Stimulated activated naive B cell treated with anti-CD40 and anti-IgM and Interleukin-4, amounts not matched to agents 10 μg/mL and 1 μg/mL and 100 μg/mL, for 72 hours (primary cell): ENCODE measurements at places on chromosomes 13 and 19.

DNA sequence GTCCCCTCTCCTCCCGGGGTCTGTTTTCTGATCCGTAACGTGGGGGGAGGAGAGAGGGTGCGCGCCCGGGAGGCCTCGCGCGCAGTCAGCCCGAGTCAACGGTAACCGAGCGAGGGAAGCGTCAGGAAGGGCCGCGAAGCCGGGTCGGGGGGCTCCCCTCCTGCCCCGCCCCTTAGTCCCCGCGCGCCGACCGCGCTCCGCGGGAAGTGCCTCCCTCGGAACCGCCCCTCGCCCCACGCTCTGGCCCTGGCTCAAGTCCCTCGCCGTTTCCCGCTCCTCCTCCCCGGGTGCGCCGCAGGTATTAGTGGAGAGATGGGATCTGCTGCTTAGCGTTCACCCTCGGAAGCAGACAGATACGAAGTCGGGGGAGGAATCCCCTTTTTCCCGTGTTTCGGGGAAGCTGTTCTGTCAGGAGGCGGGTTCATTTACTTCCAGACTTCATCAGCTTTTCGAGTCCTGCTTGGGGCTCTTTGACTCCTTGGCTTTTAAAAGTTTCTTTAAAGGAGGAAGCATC is 770 bp downstream of the HNRNPM start:
- DNase-seq = peak; percentile 12

GRCh38 chr13:24097064-24097463 is 63.5 kb upstream of the SPATA13 start:
- no peak for DNase-seq

- DNase-seq = no peak
Measured at GRCh38 chr19:29285878-29286277, 72.9 kb upstream of the UQCRFS1 start.

DNA sequence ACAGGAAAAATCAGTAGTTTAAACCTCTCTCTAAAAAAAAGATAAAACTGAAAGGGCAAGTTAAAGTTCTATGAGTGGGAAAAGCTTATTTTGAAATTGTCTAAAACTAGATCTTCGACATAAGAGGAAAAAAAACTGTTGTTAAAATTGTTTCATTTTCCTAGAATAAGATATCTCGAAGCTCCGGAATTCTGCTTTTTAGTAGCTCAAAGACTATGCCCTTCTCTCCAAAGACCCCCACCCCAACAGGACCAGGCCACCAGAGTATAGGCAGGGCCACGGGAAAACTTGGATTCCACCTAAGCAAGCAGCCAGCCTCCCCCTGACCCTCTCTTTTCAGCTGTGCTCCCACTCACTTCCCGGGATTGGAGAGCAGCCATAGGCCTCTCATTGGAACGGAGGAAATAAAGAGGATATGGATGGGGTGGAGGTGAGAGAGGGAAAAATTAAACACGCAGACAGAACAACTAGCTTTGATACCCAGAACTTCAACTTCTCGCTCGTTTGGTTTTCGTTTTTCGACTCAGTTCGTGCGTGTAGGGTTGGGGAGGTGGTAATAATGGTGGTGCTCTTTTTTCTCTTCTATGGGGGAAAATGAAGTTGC is 3.0 kb downstream of the POU4F1 start:
- DNase-seq = no peak

GRCh38 chr19:15810335-15810734 is 5.1 kb downstream of the OR10H1 start:
- DNase-seq = no peak

GRCh38 chr13:91375116-91375729 is 23.2 kb upstream of the GPC5 start:
- DNase-seq = no peak

- no peak for DNase-seq
Measured at GRCh38 chr13:46720189-46720588, 76.8 kb downstream of the ESD start.

DNA sequence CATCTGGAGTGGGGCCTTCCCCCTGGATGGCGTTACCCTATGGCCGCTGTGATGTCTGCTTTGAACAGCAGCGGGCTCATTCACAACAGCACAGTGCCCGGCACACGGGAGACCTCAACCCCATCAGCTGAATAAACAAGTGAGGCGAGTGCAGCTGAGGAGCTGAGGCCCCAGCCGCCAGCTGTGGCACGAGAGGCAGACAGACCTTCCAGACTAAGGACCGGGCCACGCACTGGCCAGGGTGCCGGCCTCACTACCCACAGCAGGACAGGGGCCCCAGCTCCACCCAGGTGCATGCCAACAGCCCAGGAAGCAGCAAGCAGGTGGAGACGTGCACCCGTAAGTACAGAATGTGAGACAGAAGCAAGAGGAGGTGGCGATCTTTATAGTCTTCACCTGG is 39.6 kb downstream of the STK24 start:
- DNase-seq = no peak

DNA sequence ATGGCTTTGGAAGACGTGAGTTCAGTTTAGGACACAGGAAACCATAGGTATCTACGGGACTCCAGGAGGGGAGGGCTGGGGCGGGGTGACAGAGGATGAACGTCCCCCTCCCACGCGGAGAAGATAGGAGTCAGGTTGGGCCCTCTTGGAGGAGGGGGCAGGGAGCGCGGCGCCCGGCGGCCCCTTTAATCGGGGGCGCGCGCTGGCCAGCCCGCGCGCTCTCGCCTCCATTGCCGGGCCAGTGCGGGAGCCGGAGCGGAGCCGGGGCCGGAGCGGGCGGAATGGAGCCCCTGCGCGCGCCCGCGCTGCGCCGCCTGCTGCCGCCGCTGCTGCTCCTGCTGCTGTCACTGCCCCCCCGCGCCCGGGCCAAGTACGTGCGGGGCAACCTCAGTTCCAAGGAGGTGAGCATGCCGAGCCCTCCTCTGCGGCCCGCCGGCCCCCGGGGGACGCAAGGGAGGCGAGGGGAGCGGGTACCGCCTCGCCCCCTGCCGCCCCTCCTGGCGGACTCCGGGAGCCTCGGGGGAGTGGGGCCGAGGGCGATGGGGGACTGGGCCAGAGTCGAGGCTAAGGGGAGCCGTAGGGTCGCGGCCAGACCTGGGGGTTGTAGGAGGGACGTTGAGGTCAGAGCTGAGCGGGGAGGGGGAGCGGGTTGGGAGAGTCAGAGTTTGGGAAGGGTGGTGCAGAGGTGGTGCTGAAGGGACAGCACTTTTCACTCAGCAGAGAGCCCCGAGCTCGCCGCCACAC is at the start of gene TMEM145:
TSS of gene TMEM145 (plus strand) at position 214 of the 744 bp plus-strand sequence. CDS start at position 282, 68 bp downstream.
- DNase-seq = no peak

GRCh38 chr19:50791594-50792271 is 1.5 kb downstream of the ACP4 start:
- DNase-seq = no peak

GRCh38 chr13:23877286-23877685 is 11.9 kb downstream of the MIPEP start:
- no peak for DNase-seq

DNA sequence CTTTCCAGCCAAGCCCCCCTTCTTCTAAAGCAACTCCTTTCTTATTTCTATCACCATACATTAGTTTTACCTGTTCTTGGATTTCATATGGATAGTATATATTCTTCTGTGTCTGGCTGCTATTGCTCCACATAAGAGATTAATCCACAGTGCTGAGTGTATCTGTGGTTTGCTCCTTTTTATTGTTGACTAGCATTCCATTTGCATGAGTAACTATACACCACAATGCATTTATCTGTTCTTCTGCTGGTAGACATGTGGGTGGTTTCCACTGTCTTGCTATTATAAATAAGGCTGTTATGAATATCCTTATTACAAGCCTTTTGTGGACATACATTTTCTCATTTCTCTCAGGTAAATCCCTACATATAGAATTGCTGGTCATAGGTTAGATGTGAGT is 138.2 kb downstream of the SLC7A1 start:
- DNase-seq = no peak

GRCh38 chr13:26721251-26722121 is 39.1 kb downstream of the GPR12 start:
- no peak for DNase-seq

- peak; percentile 83 for DNase-seq
Measured at GRCh38 chr19:49894879-49895565, 1.7 kb downstream of the IL4I1 start.

GRCh38 chr19:1860042-1860775 is 3.2 kb downstream of the KLF16 start:
- DNase-seq = no peak

DNA sequence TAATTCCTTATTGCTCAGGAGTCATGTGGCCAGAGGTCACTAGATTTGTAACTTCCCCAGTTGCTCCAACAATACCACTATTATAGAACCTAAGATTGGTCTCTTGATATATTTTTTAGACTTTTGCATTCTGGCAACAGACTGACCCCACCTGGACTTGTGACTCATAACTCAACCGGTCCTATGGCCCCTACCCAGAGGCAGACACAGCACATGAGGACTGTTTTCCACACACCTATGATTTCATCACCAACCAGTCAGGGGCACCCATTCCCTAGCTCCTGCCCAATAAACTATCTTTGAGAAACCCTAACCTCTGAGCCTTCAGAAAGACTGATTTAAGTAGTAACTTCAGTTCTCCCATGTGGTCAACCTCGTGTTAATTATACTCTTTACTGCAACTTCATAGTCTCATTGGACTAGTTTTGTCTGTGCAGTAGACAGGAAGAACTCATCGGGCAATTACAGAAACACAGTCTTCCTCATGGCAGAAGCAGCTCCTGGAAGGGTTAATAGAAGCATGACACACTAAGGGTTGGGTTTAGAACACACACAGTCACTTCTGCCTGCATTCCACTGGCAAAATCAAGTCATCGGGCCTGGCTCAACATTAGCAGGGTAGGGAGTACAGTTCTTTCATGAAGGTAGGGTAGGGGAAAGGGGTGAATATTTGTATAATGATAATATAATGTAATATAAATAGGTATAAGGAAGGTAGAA is 251.8 kb downstream of the UQCRFS1 start:
- DNase-seq = no peak

DNA sequence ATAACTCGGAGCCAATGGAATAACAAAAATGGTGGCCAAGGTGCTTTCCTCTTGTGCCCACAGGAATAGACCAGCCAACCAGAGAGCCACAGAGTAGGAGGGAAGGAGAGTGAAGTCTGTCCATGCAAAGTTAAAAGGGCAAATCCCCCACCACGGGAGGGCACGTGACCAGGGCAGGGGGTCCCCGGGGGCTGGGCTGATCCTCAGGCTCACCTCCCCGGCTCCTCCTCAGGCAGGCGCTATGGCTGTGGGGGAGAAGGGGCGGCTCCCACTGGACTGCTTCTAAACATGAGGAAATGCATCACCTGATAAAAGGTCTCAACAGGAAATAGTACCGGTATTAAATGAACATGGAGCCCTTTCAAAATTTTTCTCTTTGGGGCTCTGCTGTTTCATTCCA is 73.2 kb upstream of the SLC15A1 start:
- no peak for DNase-seq

GRCh38 chr13:97198753-97199152 is 23.4 kb upstream of the MBNL2 start:
- DNase-seq = no peak

GRCh38 chr19:21750586-21751128 is 16.7 kb downstream of the ZNF100 start:
- DNase-seq = no peak

DNA sequence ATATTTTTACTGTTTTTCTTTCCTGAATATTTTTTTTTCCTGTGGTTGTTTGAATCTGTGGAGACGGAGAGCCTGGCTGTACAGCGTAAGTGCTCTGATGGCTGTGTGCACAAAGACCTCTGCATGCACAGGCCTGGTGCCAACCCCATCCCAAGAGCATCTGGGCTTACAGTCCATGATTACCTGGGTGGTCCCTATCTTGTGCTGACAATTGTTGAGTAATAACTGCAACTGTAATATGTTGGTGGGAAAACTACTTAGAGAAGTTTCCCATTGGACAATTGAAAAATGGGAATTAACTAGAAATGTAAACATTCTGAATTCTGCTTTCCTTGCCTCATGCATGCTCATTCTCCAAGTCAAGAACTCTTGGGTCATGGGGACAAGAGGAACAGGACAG is 268.7 kb downstream of the SHISA2 start:
- DNase-seq = no peak

GRCh38 chr13:23212671-23213070 is 31.9 kb downstream of the SGCG start:
- DNase-seq = no peak
